ENCODE measurements at places on chromosomes 7 and 10.

DNA sequence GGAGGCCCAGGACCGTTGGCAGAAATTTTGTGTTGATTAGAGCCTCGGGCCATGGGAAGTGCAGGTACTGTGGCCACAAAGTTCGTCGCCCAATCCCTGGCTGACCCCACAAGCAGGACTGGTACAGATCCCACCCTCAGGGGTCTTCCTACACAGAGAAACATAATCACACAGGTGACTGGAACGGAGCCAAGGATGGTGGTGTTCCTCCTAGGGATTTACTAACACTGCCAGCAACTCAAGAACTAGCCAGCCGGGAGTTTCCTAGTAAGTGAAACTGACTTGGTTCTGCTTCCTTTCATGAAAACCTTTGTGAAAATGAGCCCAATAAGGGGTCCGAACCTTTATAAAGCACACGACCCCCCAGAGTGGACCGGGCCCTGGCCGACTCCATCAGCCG, 5.7 kb downstream of the CUX1 start:
- DNase-seq: no peak

- no peak for DNase-seq
Measured at GRCh38 chr7:140624392-140625191, 16.0 kb downstream of the DENND2A start.

GRCh38 chr7:101910991-101911799, 93.8 kb downstream of the CUX1 start:
- DNase-seq: no peak

DNA sequence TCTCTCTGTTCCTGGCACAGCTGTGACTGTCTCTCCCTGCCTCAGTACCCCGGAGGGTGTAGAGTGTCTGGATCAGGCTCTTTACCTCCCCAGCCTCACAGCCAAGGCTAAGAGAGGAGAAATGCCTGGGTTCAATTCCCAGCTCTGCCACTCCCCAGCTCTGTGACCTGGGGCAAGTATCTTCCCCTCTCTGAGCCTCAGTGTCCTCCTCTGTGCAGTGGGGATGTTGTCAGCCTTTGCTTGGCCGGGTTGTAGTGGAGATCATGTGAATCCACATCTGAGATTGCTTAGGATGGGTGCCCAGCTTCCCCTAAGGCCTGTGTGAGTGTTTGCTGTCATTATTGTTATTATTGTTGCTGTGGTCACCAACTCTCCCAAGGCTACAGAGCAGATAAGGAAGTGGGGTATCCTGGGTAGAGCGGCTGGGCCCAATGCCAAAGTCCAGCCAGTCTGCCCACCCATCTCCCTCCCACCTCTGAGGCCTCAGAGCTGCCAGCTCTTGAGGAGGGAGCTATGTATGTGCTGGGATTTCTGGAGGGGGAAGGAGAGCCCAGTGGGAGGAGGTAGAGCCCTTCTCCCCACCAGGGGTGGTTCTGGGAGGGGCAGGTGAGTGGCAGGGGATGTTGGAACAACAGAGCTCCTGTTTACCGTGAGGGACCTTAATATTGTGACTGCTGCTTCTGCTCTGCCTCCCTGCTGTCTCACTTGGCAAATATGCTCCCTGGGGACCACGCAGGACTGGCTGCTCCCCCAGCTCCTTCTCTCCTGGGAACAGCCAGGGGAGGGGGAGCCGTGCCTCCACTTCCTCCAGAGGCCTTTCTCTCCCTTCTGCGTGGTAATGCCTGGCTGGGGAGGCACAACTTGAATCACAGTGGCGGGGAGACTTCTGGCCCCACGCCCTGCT, 170.5 kb downstream of the RPS24 start:
- no peak for DNase-seq

DNA sequence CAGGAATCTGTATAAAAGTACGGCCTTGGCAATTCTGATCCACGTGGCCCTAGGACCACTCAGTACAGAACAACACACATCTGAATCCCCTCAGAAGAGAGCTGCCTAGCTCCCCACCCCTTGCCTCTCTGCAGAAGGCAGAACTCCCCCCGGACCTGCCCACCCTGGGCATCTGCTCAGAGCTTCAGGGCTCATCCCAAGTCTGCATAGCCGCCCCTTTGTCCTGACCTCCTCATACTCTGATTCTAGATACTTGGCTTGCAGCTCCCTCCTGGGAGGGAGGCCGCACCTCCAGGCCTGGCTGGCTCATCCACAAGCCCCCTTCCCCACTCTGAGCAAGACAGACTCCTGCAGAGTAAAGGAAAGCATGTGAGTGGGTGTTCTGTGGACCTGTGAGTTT, 49.6 kb downstream of the GRID1 start:
- DNase-seq: no peak

DNA sequence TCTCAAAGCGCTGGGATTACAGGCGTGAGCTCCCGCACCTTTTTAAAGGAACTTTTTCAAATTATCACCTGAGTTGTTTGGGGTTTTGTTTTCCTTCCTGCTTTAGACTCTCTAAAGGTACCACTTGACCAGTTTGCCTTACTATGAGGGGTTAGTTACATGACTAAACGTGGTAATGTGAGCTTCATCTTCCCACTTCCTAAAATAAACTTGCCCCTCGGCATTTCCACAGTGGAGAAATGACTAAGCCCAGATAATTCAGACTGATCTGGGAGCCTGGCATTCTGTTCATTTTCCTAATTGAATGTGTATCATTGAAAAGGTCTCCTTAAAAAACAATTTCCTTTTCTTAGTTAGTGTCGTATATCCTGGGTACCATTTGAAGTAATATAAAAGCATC, 163.4 kb downstream of the PLXDC2 start:
- DNase-seq: no peak

DNA sequence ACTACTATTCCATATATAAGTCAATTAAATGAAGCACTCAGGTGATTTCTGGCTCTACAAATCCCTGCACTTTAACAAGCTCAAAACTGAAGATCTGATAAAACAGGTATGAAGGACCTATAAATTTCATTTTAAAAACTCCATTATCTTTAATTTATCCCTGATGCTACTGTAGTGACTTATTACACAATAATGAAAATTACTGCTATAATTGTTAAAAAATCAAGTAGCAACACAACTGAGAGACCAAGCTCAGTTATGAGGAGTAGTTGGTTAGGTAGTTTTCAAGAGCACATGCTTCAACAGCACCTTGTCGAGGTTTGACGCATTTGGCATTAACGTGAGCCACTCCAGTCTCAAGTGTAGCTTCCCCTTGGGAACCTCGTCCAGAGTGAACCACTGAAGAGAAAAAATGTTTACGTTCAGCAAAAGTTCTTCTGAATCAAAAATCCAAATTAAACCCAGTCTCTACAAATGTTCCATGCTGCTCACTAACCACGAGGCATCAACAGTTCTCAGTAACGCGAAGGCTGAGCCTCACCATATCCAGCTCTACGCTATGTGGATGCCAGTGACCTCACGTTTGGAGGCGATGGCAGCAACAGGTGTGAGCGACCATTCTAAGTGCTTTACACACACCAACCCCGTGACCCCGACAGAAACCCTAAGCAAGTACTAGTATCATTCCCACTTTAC, 55.3 kb upstream of the NCAPG2 start:
- no peak for DNase-seq

GRCh38 chr10:95988702-95989101, 54.7 kb upstream of the CCNJ start:
- no peak for DNase-seq

GRCh38 chr7:96430356-96430755, 108.5 kb upstream of the SLC25A13 start:
- DNase-seq: no peak

DNA sequence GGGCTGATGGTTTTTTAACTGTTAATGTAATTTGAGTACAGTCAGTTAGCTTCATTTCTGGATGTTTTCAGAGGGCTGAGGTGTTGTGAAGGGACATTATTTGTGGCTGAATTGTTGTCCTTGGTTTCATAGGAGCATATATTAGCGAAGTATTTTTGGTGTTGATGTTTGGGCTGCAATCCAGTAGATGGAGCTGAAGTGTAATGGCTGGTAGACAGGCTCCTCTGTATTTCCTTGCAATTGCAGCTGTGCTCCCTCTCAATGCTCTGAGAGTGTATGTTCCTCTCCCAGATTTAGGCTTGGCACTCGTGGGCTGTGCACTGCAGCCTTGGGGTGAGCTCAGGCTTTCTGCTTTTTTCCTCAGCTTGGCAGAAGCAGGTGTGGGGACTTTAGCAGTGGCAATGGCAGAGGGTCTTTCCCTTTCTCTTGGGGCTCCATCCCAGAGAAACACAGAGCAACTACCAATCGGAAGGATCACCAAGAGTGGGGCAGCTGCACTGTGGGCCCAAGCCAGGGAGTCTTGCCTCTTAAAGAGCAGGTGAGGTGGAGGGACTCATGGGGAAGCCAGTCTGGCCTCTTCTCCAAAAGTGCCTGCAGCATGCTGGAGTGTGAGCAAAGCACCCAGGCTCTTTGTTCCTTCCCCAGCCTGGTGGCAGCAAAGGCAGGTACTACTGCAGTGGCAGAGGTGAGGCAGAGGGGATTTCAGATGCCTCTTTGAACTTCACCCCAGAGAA, 544.4 kb downstream of the SH2D4B start:
- no peak for DNase-seq

DNA sequence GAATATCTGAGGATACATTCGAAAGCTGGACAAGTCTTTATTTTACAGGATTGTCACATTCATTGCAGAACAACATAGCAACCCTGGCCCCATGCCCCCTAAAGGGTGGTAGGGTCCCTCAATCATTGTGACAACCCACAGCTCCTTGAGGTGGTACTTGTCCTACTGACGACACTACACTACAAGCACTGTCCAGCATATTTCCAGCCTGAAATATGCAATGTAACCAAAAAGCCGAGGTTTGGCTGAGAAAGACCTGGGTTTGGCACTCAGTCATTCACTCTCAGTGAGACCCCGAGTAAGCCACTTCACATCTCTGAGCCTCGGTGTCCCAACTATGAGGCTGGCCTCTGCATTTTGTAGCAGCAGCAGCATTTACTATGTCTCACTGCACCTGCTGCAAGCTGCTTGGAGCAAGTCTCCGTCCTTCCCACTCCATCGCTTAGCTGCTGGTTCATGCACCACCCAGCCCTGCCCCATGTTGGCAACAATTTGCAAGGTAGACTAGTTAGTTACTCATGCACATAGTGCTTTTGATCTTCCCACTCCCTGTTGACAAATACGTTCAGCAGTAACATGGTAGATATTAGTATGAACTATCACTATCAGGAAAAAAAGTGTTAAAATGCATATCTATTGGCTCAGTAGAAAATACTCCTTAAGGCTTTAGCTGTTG, 43.6 kb upstream of the TNPO3 start:
- no peak for DNase-seq

DNA sequence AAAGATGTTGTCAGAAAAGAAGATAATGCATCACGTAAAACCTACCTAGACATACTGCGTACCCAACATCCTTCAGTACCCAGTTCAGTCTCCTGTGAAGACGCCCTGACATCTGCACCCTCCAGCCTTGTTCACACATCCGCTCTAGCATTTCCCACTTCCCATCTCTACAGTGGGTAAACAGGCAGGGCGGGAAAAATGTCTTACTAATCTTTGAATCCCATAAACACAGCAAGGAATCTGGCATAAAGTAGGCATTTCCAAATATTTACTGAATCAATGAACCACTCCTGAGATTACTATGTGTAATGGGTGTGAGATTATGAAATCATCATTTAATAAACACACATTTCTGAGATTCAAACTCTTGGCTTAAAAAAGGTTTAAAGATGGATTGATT, 132.8 kb downstream of the GLI3 start:
- DNase-seq: no peak

DNA sequence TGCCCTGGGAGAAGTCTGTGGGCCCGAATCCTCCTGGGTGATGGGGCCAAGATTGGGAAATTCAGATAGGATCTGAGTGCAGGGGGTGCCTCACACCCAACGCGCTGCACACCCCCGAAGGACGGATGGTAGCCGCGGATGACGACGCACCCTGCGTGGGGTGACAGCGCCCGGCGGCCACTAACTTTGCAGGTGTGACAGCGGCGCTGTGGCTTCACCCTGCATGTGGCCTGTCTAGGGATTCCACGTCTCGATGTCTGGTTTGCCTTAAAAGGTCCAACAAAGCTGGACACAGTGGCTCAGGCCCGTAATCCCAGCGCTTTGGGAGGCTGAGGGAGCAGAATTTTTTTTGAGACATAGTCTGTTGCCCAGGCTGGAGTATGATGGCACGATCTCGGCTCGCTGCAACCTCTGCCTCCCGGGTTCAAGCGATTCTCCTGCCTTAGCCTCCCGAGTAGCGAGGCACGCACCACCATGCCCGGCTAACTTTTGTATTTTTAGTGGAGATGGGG, 18.6 kb downstream of the ADAP1 start:
- DNase-seq: no peak

DNA sequence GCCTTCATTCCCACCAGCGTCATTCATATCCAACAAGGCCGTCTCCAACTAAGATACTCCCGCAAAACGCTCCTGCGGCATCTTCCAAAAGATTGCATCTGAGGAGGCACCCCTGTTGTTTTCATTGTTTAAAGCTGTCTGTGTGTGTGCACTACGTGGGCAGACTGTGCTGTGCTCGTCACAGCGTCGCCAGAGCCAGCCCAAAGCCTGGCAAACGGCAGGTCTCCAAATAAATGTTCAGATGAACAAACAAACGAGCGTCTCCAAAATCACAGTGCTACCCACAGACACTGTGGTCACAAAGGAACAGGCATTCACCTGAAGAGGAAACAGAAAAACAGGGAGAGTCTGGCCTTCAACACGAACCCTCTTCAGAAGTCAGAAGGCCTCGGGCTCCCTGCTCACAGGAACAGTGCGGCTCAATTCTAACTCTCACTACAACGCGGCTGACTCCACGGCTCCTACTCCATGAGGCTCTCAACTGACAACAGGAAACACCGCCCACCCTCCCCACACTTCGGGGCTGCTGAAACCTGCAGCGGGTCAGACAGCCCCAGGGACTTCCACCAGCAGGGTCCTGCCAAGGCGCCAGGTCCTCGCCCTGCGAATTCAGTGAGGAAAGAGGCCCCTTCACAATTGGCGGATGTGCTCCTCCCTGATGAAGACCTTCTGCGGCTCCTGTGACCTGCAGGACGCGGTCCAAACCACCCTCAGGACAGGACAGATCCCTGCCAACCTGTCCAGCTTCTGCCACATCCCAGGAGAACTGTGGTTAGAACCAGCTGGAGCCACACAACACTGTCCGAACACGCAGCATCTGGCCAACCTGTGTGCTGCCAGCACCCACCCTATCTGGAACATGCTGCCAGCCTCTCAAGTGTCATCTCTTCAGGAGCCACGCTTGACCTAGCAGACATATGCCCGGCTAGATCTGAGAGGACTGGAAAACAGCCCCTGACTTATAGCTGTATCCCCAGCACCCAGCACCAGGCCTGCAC, 36.1 kb downstream of the MAD1L1 start:
- DNase-seq: no peak

- DNase-seq: no peak
Measured at GRCh38 chr7:142892951-142893350, 7.4 kb upstream of the TRPV6 start.

DNA sequence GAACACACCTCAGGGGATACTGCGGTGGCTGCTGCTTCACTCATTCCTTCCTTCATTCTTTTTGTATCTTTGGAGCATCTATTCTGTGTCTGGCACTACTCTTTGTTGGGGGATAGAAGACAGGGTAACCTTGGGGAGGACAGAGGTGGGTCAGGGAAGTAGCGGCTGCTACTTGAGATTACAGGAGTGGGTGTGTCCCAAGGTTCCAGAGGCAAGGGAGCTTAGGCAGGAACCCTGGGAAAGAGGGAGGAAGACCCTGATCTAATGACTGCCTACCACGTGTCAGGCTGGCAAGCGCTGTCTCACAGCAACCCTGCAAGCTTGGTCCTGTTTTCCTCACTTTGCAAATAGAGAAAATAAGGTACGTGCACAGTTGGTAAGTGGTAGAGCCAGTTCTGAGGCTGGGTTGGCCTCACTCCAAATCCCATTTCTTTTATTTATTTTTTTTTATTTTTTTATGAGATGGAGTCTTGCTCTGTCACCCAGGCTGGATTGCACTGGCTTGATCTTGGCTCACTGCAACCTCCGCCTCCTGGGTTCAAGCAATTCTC, 985.9 kb upstream of the ZNF722 start:
- DNase-seq: no peak

All from activated CD4-positive, alpha-beta T cell treated with anti-CD3 and anti-CD28 coated beads, Interleukin-2, amount 50 U/mL, for 24 hours (primary cell).